ENCODE measurements at places on chromosomes 7 and 10.
A peak's percentile ranks its signal among the peaks of the same experiment; 100 is the strongest.

DNA sequence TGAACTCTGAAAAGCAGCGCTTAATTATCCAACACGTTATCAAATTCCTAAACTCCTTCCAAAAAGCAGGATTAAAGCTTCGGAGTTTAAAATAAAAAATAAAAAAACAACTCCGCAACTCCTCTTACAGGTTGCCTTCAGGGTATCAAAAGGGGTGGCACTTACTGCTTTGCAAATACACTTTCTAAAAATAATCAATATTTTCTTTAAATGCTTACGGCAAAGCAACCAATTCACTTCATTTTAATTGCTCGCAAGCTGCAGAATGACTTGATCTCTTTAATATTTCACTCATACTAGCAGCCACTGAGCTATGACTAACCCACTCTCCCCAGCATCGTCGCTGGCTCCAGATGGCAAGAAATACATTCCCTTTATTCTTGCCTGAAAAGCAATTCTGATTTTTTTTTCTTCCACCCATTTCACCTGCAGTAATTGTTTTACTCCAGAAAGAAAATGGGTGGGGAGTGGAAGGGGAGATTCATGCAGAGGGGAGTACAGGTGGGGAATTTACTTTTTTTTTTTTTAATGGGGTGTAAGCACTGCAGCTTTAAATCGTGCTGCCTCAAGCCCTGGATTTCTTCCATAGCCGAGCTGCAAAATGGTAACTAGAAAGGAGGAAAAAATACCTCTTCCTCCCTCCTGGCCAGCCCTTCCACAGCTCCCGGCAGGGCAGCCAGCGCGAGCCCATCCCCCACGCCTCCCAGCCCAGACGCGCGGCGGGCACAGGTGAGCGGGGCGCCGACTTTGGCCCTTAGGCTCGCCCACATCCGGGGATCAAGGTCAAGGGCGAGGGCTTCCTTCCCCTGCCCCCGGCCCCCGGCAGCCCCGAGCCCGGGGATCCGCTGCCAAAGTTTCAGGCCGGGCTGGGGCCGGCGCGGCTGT, 54.2 kb upstream of the FHIP2A start:
- peak; percentile 40 for DNase-seq

DNA sequence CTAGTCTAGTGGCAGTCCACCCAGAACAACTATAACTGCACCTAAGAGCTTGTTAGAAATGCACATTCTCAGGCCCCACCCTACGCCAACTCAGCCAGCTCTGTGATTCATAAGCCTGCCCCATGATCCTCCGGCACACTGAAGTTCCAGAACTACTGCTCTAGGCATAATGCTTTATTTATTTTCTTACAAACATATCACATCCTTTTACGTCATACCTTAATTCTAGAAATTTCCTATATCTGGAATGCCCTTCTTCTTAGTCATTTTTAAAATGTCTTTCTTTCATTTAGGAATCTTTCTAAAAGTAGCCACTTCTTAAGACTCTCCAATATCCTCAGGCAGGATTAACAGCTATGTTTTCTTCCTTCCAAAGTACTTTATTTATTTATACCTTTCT, 480.1 kb downstream of the INHBA start:
- DNase-seq = no peak

- no peak for DNase-seq
Measured at GRCh38 chr10:110373059-110373458, 68.3 kb upstream of the SMNDC1 start.

DNA sequence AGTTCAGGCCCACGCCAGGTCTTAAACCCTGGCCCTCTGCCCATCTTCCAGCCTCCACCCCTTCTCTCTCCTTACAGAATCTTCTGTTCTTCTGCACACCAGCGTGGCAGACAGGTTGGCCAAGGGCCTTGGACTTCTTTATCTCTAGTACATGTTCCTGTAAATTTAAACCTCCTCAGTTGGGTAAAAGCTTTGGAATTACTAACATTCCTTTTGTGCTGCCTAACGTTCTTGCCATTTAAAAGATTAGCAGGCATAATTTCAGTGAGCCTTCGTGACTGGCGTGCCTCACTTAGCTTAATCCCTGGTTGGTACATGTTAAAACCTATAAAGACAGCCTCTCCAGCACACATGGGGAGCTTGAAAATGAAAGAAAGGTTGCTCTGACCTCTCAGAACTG, 192.2 kb downstream of the CUX1 start:
- DNase-seq = no peak

DNA sequence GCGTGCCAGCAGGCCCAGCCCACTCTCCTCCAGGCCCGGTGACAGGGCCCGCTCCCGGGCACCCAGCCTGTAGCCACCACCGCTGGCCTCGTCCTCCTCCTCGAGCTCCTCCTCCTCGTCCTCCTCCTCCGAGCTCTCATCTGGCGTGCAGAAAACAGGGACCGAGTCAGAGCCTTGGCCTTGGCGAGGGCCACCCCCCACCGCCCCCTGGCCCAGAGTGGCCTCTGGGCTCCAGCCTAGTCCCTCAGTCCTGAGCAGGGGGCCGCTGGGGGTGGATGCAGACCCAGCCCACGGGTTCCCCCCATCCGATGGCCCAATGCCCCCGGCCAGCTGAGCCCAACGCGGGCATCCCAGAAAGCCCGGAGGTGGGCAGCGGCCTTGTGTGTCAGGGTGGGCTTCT, 62.9 kb downstream of the SLC29A4 start:
- no peak for DNase-seq

DNA sequence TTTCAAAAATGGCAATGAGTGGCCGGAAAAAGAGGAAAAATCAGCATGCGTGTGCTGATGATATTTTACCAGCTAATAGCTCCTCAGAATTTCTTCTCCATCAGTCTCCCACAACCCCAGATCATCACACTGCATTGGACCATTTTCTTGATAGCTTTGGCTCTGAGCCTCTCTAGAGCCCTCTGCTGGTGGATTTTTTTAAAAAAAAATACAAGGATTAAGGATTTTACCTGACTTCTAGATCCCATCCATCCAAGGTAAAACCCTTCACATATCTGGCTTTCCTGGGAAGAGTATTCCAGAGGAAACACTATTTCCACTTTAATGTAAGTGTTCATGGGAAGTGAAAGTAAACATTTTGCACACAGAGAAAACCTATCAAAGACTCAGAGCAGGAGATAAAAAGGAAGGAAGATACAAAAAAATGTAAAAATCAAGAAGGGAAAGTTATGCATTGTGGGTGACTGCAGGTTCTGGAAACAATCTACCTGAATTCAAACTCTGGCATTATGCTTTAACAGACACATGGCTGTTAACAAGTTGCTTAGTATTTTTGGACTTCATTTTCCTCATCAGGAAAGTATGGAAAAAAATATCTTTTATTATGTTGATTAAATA, 380.9 kb downstream of the LRRTM3 start:
- no peak for DNase-seq

DNA sequence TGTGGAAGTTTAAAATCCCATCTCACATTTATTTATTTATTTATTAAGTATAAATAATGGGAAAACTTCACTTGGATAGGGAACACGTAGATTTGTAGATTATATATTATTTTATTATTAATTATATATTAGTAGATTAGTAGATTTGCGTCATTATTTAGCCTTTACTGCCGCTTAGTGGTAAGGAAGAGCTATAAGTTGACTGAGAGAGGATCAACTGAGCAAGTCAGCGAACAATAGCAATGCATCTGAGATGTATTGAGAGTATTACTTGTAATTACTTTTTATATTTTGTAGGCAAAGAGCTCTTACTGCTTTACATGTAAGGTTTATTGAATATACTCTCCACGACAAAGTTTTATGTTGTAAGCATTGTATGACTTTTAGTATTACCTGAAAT, 244.5 kb upstream of the ANKRD30A start:
- no peak for DNase-seq

DNA sequence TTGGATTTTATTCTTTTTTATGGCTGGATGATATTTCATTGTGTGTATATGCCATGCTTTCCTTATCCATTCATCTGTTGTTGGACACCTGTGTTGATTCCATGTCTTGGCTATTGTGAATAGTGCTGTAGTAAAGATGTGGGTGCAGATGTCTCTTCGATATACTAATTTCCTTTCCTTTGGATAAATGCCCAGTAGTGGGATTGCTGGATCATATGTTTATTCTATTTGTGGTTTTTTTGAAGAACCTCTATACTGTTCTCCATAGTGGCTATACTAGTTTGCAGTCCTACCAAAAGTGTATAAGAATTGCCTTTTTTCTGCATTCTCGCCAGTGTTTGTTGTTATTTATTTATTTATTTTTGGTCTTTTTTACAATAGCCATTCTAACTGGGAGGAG, 159.8 kb downstream of the WNT2 start:
- DNase-seq = no peak

DNA sequence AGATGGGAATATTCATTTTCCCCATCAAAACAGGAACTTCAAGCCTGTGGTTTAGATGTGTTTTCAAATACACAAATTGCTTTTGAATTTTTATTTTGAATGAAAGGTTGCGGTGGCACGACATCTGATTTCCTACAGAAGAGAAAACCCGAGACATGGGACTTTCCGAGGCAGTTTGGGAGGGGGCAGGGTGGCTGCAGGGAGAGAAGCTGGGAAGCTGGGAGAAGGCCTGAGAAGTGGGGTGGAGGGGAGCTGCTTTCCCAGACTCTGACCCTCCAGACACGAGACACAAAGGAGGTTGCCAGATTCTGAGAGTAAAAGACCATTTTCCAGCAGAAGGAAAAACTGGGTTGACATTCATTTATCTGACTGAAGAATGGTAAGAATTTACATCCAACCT, 19.6 kb downstream of the TMEM176A start:
- DNase-seq = no peak

- DNase-seq = peak; percentile 54
Measured at GRCh38 chr7:47586925-47587324, 5.0 kb upstream of the TNS3 start.

GRCh38 chr7:72032934-72033333, 379.2 kb downstream of the CALN1 start:
- DNase-seq = no peak

GRCh38 chr10:130489891-130490290, 353.7 kb downstream of the GLRX3 start:
- DNase-seq = no peak

GRCh38 chr7:38222481-38223096, 44.5 kb downstream of the STARD3NL start:
- DNase-seq = peak; percentile 1

- DNase-seq = no peak
Measured at GRCh38 chr10:59895629-59896116, 10.7 kb downstream of the CCDC6 start.

- peak; percentile 76 for DNase-seq
Measured at GRCh38 chr7:17298840-17299482, 509 bp downstream of the AHR start.

GRCh38 chr7:93843260-93843659, 47.3 kb downstream of the TFPI2 start:
- DNase-seq = no peak

- DNase-seq = no peak
Measured at GRCh38 chr10:88670497-88670896, 6.3 kb downstream of the LIPF start.

GRCh38 chr7:27921081-27921836, 181.3 kb downstream of the TAX1BP1 start:
- DNase-seq = peak; percentile 6

- no peak for DNase-seq
Measured at GRCh38 chr10:90407131-90407530, 450.7 kb downstream of the HTR7 start.

- DNase-seq = no peak
Measured at GRCh38 chr7:23272275-23272674, 25.7 kb downstream of the GPNMB start.

- no peak for DNase-seq
Measured at GRCh38 chr10:69057951-69058297, 30.0 kb upstream of the SRGN start.

DNA sequence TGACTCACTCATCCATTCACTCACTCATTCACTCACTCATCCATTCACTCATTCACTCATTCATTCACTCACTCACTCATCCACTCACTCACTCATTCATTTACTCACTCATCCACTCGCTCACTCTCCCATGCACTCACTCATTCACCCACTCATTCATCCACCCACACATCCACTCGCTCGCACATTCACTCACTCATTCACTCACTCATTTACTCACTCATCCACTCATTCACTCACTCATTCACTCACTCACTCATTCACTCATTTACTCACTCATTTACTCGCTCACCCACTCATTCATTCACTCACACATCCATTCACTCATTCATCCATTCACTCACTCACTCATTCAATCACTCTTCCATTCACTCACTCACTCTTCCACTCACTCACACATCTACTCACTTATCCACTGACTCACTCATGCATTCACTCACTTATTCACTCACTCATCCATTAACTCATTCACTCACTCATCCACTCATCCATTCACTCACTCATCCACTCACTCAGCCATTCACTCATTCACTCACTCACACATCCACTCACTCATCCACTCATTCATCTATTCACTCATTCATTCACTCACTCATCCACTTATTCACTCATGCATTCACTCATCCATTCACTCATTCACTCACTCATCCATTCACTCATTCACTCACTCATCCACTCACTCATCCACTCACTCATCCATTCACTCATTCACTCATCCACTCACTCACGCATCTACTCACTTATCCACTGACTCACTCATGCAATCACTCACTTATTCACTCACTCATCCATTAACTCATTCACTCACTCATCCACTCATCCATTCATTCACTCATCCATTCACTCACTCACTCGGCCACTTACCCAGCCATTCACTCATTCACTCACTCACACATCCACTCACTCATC, 74.0 kb downstream of the CARD11 start:
- no peak for DNase-seq

DNA sequence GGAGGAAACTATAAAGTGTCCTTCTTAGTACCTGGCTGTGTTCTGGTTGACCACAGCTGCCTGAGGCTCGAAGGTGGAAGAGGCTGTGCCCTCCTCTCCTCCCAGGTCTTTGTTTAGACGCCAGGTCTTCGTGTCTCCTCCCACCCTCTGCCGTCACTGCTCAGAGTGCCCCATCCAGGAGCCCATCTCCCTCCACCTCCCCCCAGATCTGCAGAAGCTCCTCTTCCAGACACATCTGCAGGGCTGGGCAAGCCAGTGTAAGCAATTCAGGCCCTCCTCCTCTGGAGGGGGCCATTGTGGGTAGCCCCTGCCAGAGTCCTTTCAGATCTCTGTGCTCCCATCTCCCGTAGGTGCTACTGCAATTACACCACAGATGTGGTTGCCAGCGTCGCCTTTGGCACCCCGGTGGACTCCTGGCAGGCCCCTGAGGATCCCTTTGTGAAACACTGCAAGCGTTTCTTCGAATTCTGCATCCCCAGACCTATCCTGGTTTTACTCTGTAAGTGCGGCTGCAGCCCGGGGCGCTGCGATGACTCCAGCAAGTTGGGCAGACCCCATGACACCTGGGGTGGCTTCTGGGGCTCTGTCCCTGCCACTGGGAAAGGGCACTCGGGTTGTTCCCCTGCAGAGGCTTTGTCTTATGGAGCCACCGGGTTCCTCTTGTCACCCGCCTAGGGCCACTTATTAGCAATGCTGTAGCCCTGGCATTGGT, 107.5 kb downstream of the PARP12 start:
- DNase-seq = no peak

GRCh38 chr10:114188900-114189299, 9.7 kb downstream of the TDRD1 start:
- no peak for DNase-seq

- no peak for DNase-seq
Measured at GRCh38 chr10:97408496-97408992, 7.4 kb upstream of the RRP12 start.
